ENCODE measurements at places on chromosomes 16 and 17. TPM values are rescaled to one million over a fixed set of nuclear protein-coding genes. Genes with fewer than 3 reads are reported as not detected.

The PRSS27 gene
- 2.1 TPM for total RNA-seq

DNA sequence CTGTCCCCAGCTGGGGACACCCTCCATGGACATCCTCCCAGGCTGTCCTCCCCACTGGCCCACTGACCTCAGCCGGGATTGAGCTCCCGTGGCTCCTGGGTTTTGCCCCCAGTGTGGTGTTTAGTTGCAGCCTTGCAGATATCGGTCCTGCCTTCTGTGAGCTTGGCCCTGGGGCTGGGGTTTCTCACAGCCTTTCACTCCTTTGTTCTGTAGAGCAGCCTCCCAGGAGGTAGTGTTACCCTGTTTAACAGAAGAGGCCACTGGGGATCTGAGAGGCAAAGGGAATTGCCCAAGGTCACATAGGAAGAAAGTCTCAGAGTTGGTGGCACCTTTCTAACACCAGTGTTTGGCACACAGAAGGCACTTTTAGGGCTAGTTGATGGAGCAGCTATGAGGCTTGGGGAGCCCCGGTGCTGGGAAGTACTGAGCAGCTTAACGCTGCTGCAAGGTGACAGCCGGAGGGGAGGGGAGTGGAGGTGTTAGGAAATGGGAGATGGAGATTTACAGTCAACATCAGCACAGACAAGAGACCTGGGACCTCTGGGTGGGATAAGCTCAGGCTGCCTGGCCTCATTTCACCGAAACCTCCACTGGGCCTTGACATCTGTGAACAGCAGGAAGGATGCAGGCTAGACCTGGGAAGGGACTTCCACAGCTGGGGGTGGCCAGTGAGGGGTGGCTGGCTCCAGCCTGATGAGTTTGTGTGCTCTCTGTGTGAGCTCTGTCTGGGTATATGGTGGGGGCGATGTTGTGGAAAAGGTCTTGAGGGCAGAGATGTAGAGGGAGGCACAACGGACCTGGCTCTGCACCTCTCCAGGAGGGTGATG lies 26.1 kb downstream of the CACNA1G start:
- no peak for DNase-seq
- no peak overlapping the region for H3K27ac ChIP-seq
- no peak overlapping the region for H3K4me3 ChIP-seq
- no peaks in the 10 kb centered on the region for H3K36me3 ChIP-seq
- H3K4me1 ChIP-seq: peaks cover 20% of the 10 kb centered on the region
- H3K27me3 ChIP-seq: no peaks in the 10 kb centered on the region

DNA sequence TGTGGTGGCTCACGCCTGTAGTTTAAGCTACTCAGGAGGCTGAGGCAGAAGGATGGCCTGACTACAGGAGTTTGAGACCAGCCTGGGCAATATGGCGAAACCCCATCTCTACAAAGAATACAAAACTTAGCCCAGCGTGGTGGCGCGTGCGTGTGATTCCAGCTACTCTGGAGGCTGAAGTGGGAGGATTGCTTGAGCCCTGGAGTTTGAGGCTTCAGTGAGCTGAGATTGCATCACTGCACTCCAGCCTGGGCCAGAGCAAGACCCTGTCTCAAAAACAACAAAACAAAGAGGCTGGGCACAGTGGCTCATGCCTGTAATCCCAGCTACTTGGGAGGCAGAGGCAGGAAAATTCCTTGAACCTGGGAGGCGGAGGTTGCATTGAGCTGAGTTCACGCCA lies 7.0 kb upstream of the CSNK1D start:
- no peaks in the 10 kb centered on the region for H3K36me3 ChIP-seq
- DNase-seq: no peak
- H3K4me1 ChIP-seq: peaks cover 48% of the 10 kb centered on the region

- no peak for DNase-seq
- H3K36me3 ChIP-seq: peaks cover 8% of the 10 kb centered on the region
- no peak overlapping the region for H3K27ac ChIP-seq
- H3K4me3 ChIP-seq: no peak overlapping the region
These were observed 17.4 kb downstream of the USP22 start for GRCh38 chr17:21025451-21025850.

GRCh38 chr16:14497245-14498082 lies 132.6 kb downstream of the PARN start:
- peak; percentile 38 for DNase-seq
- H3K36me3 ChIP-seq: no peaks in the 10 kb centered on the region
- H3K27ac ChIP-seq: peak overlapping the region; percentile 67
- H3K4me3 ChIP-seq: no peak overlapping the region
- peaks cover 36% of the 10 kb centered on the region for H3K4me1 ChIP-seq
- H3K27me3 ChIP-seq: no peaks in the 10 kb centered on the region

GRCh38 chr17:39676198-39676819 lies 8.1 kb downstream of the PNMT start:
- H3K4me3 ChIP-seq: no peak overlapping the region
- peak; percentile 69 for DNase-seq
- H3K27me3 ChIP-seq: no peaks in the 10 kb centered on the region
- H3K27ac ChIP-seq: peak overlapping the region; percentile 76
- peaks cover 35% of the 10 kb centered on the region for H3K4me1 ChIP-seq
- no peaks in the 10 kb centered on the region for H3K36me3 ChIP-seq

Data from body of pancreas (tissue), 4 donors.